ENCODE measurements at places on chromosomes 4 and X. TPM values are rescaled to one million over a fixed set of nuclear protein-coding genes. Genes with fewer than 3 reads are reported as not detected.

Gene FGF5
- 2.8 TPM for total RNA-seq

Gene TMPRSS11E
- total RNA-seq, result not detected

Gene F9
- total RNA-seq, result not detected

Gene S100P
- not detected for total RNA-seq

Gene CYSLTR1
- 0.29 TPM for total RNA-seq

Gene CLGN
- 2.7 TPM for total RNA-seq

Gene PDE5A
- 85.3 TPM for total RNA-seq

Gene MRPL1
- 19.7 TPM for total RNA-seq

Gene WAS
- total RNA-seq, result 0.14 TPM

Gene NRK
- 2.1 TPM for total RNA-seq

Gene PCYT1B
- total RNA-seq, result under 0.01 TPM

Gene ERCC6L
- total RNA-seq, result under 0.01 TPM

Gene GNRHR
- not detected for total RNA-seq

Gene GSX2
- total RNA-seq, result not detected

Gene MAGEC1
- not detected for total RNA-seq

Gene TSPAN7
- total RNA-seq, result not detected

Gene RAB9B
- total RNA-seq, result not detected

Gene CT55
- total RNA-seq, result not detected

Gene SFRP2
- total RNA-seq, result not detected

Gene BTC
- total RNA-seq, result not detected

Gene OTUD6A
- total RNA-seq, result not detected

Gene DDX53
- not detected for total RNA-seq

Gene GUCY1A1
- 0.14 TPM for total RNA-seq

Gene SLC9A7
- total RNA-seq, result 16.2 TPM

Gene HTR2C
- total RNA-seq, result 0.44 TPM

Gene UCHL1
- total RNA-seq, result 1,289 TPM

Gene SPACA5B
- total RNA-seq, result not detected

Gene MAGEE1
- 0.29 TPM for total RNA-seq

Gene WDR44
- total RNA-seq, result 29.1 TPM

Gene PKD2
- 162 TPM for total RNA-seq

Gene KIT
- under 0.01 TPM for total RNA-seq

Gene CLNK
- total RNA-seq, result not detected

Gene FAM184B
- not detected for total RNA-seq

Gene NR3C2
- total RNA-seq, result 2.6 TPM

Gene MND1
- total RNA-seq, result 5.7 TPM
